Activated CD8-positive, alpha-beta memory T cell treated with anti-CD3 and anti-CD28 coated beads, Interleukin-2, amount 50 U/mL, for 4 hours (primary cell): ENCODE measurements at places on chromosomes 7 and 10.

DNA sequence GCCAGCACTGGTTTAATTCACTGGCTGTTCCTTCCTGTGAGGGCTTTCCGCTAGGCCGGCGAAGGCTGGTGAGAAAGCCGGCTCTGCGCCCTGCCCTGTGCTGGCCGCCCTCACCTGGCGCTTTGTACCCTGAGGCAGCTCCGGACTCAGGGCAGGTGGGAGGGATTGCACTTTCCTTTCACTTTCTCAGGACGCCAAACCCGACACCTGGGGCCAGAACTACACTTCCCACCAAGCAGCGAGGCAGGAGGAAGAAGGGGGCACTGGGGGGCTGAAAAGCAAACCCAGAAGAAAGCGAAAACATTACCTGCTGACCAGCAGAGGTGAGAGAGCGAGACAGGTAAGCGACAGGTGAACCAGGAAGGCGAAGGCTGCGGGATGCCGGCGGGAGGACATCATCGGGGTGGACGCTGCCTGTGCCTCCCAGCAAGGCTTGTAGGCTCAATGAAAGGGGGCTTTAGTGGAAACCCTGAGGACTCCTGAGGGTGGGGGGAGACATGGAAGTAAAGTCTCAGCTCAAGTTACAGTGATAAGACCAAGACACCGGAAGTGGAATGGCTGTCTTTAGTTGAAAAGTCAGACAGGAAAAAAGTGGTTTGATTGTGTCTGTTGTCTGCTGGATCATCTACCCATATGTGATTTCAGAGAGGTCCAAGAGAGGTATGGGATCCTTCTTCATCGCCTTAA is at the start of gene RAB19:
TSS of gene RAB19 (plus strand) at position 181 of the 687 bp plus-strand sequence. CDS start 3,589 bp downstream, outside the sequence.
- DNase-seq = peak; percentile 50

DNA sequence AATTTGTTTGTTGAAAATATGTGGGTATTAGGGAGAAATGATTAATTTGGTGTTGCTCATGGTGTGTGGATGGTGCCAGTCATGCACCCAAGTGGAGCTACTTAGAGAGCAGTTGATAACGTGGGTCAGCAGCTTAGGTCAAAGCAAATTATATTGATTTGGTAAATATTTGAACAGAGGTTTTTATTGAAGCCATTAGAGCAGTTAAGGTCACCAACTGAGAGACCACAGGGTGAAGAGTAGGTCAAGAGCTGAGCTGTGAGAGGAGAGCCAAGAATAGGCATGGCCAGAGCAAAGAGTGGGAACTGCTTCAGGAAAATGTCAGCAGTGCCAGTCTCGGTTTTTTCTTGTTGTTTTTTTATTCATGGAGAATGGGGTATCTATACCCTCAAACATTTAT is 97.9 kb downstream of the TMEM168 start:
- DNase-seq = no peak

DNA sequence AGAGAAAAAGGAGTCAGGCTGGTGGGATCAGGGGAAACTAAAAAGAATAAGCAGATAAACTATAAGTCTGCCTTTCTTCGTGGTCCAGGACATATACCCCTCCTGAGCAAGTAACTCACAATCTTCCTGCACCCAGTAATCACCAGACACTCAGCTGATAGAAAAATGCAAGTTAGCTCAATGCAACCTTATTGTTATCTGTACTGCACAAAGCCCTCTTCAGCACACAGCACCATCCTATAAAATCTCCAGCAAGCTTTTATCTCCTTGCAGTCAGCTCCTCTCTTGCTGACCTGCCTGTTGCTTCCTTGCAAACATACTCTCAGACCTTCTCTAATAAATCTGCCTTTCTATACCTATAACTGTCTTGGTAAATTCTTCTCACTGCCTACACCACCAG is 6.7 kb downstream of the SLC37A3 start:
- DNase-seq = no peak

- DNase-seq = no peak
These were observed 48.2 kb upstream of the LOXL4 start for GRCh38 chr10:98316170-98316569.

DNA sequence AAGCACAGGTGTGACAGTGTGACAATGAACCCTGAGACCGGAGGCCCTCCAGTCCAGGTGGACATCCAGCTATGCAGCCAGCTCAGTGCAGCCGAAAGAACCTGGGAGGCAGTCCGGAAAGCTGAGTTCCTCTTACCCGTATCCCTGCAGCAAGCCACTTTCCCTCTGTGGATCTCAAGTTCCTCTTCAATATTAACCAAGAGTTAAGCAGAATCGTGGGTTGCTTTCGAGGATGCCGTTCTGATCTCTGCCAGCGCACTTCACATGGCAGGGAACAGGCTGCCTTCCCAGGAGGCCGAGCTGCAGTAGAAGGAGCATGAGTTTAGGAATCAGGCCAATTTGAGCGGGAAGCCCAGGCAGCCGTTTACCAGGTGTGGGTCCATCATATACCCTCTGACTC is 591.6 kb downstream of the SDK1 start:
- DNase-seq = no peak

DNA sequence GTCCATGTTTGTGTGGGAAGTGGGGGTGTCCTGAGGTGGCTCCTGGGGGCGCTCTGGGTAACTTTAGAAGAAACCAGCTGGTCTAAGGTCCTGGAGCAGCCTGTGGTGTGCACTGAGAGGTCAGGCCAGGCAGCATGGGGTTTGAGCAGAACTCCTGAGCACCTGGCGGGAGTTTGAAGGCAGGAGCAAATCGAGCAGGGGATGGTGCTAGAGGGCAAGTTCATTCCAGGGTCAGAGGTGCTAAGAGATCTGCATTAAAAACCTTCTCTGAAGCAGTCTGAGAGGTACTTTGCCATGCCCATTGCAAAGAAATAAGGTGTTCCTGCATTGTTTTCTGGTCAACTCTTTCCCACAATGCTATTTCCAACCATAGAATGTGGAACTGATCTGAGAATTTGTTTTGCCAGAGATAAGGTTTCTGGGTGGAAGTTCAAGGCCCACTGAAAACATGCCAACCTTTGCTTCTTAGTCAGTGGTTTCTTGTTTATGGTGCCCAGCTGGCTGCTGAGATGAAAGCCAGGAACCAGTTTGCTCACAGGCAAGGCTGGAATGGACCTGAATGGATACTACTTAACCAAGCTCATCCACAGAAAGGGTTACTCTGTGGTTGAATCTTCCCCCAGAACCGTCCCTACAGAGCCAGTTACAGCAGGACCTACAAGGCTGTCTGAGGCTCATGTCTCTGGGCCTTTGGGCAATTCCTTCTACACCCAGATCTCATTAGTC is 136.3 kb upstream of the TMEM72 start:
- no peak for DNase-seq

GRCh38 chr7:97118306-97118917 is 914 bp downstream of the SDHAF3 start:
- DNase-seq = no peak

DNA sequence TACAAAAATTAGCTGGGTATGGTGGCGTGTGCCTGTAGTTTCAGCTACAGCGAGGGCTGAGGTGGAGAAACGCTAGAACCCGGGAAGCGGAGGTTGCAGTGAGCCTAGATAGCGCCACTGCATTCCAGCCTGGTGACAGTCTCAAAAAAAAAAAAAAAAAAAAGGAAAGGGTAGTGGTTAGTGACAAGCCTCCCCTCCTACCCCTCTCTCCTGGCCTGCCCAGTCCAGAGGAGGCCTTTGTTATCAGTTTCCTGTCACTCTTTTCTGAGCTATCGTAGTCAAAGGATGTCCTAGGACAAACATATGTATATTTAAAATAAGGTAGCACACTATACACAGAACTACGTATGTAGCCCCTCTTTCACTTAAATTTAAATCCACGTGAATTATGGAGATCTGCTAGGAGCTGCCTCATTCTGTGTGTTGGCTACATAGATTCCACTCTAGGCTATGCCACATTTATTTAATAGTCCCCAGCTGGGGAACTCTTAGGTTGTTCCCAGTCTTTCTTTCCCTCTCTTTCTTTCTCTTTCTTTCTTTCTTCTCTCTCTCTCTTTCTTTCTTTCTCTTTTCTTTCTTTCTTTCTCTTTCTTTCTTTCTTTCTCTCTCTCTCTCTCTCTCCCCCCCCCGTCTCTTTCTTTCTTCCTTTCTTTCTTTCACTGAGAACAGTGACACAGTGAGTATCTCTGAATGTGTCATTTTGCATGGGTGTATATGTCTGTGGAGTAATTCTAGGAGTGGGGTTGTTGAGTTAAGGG is 3.9 kb downstream of the TSPAN15 start:
- no peak for DNase-seq

DNA sequence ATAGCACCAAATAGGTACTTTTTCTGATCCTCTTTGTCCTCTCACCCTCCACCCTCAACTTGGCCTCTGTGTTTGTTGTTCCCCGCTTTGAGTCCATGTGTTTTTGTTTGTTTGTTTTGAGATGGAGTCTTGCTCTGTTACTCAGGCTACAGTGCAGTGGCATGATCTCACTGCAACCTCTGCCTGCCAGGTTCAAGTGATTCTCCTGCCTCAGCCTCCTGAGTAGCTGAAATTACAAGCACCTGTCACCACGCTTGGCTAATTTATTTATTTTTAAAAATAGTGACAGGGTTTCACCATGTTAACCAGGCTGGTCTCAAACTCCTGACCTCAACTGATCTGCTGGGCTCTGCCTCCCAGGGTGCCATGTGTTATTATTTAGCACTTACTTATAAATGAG is 5.3 kb downstream of the ZNF273 start:
- no peak for DNase-seq

- no peak for DNase-seq
These were observed 87.8 kb downstream of the CCSER2 start for GRCh38 chr10:84416245-84416555.

- DNase-seq = no peak
These were observed 349.9 kb downstream of the KCNMA1 start for GRCh38 chr10:77287647-77288120.

- no peak for DNase-seq
These were observed 144.2 kb downstream of the JCAD start for GRCh38 chr10:29914986-29915785.

- DNase-seq = no peak
These were observed 506.9 kb downstream of the SUGCT start for GRCh38 chr7:40641701-40642100.

DNA sequence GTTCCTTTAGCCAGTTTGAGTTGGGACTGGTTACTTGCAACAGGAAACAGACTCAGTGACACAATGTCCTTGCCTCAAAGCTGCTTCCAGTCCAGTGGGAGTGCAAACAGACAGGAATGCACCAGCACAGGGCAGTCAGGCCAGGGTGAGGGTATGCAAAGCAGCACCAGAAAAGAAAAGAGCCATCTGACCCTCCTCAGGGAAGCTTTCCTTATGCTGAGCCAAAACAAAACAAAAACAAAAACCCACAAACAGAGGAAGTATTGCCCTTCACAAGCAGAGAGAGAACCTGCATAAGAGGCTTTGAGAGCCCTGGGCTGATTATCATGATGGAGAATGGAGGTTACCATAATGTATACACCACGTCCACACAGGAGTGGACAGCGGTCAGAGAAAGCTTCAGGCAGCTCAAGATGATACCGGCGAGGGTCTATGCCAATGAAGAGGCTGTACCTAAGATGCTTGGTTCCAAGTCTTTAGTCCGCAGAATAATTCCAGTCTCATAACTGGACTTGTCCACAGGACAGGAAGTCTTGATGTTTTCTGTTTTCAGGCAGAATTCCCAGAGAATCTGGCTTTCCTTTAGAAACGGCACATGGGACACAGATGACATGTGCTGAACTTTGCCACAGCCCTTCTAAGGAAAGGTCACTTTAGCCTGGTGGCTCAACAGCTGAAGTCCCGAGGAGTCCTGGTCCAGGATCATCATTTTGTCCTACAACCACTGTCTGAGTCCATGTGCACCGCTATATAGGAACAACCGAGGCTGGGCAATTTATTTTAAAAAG is 263.3 kb downstream of the TNS3 start:
- no peak for DNase-seq

DNA sequence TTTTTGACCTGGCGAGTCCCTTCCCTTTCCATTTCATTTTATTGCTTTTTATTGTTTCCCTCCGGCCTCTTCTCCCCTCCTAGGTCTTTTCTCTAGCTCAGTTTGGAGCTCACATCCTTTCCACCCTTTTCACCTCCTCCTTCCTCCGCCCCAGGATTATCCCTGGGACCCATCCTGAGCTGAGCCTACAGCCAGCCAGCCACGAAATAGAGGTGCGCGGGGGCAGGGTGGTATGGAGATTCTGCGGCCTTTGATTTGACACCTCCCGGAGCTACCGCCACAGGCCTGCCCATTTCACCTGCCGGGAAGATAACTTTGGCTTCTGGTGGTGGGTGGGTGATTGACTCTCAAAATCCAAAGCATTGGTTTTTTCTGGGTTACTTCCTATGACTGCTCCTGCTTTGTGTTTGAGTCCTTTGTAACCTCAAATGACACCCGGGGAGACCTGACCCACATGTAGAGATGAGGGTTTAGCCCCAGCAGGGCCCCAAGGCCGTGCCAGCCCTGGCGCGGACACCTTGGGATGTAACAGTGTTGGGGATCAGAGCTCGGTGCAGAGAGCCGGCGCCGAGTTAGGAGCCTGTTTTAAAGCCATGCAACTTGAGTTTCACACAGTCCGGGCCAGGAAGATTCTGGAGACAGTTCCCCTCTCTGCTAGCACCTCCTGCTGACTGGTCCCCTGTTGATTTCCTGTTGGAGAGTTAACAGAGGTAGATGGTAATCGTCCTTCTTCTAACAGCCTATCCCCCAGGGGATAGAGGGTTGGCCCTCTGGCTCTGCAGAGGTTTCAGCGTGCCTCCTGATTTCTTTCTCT is 1.5 kb downstream of the DUSP5 start:
- no peak for DNase-seq

- no peak for DNase-seq
These were observed 716.5 kb downstream of the INHBA start for GRCh38 chr7:40986351-40986873.

GRCh38 chr10:100362570-100363496 is 15.8 kb downstream of the SCD start:
- no peak for DNase-seq

GRCh38 chr7:128710481-128710880 is 28.7 kb upstream of the CALU start:
- DNase-seq = no peak
